T-cell (primary cell): ENCODE measurements at places on chromosomes 6 and 20. TPM values are rescaled to one million over a fixed set of nuclear protein-coding genes. Genes with fewer than 3 reads are reported as not detected.

Gene TRDN
- total RNA-seq: not detected

GRCh38 chr6:113842165-113842564 is 15.0 kb upstream of the MARCKS start:
- no peak for DNase-seq

Gene NR2E1
- not detected for total RNA-seq

DNA sequence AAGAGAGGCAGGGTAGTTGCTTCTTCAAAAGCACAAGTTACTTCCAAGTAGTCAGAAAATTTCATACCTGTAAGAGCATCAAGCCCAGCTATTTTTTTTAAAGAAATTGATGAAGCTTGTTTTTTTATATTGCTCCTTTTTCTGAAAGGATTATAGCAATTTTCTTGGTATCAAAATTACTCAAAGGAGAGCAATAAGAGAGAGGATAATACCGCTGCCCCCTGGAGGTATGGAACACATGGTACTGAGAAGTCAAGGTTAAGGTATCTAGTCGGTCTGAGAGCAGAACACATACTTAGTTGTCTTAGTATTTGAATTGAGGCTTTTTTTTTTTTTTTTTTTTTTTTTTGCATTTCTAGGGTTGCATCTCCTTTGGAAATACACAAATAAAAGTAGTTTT is 59.4 kb downstream of the ADGRF5 start:
- DNase-seq: no peak

DNA sequence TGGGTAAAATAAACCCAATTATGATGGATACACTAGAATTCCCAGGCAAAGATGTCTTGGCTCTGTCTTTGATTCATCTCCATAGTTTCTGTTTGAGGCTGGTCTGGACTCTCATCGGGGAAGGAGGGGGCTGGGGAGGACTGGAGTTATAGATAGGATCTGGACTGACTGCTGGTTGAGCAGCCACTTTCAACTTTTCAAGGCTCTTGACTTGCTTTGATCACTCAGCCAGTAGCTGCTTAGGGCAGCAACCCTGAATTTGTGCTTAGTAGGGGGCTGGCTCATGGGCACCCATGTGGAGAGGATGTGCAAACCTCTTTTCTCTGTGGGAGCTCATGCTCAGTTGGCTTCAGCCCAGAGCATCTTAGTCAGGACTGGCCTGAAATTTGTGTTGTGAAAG is 114.0 kb upstream of the NEDD9 start:
- DNase-seq: no peak

Gene SDCBP2
- 1.1 TPM for total RNA-seq

GRCh38 chr6:42889815-42890214 is 10.4 kb downstream of the RPL7L1 start:
- no peak for DNase-seq

- DNase-seq: no peak
These were observed 179.1 kb downstream of the TFAP2C start for GRCh38 chr20:56808117-56808725.

GRCh38 chr20:56361900-56362299 is 3.1 kb downstream of the FAM210B start:
- DNase-seq: no peak

DNA sequence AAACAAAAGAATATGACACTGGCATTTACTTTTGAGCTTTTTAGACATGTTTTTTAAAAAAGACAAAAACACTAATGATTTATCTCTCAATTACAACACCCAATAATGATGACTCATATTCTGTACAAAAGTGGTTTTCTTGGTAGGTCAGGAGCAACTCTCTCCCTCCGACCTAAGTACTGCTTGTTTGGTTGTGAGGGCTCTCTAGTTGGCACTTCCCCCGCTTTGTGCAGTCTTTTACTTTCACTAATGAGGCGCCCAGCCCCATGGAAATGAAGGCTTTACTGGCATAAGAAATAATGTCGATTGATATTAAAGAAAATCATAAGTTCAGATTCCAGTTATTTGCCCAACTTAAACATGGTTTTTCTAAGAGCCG is 1.3 kb downstream of the KPNA5 start:
- DNase-seq: peak; percentile 23

DNA sequence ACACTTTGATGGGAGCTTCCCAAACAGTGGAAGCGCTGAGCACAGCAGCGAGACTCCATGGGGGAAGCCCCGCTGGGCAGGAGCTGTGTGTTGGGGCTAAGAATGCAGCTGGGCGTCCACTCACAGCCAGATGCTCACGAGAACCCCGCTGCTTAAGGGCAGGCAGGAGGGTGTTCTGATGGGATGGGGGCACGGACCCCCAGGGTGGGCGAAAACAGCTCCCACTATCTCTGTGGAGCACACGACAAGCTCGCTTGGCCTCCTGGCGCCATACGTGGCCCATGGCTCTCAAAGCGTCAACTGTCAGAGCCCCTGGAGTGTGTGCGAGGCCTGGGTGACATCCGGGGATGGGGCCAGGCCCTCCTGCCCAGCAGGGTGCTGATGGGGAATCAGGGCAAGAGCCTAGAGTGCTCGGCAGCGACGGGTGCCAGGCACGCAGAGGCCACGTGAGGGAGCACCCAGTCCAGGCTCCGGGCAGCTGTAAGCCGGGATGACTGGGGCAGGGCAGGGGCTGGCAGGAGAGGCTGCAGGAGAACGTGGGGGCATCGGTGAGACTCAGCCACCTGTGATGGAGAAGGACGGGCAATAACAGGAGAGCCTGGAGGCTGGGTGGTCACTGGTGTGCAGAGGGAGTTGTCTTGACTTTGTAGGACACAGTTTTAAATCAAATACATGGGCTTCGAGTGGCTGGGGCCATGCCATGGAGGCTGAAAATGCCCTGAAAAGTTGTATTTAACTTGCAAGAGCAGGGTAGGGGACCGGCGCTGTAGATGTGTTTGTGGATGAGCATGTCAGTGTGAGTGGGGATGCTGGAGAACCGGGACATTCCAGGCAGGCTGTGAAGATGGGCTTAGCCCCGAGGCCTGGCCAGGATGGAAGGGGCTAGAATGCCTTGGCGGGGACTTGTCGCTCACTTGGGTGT is 27.3 kb downstream of the PYGB start:
- no peak for DNase-seq

- no peak for DNase-seq
These were observed 21.8 kb downstream of the ITPR3 start for GRCh38 chr6:33642897-33643296.

- no peak for DNase-seq
These were observed 2.1 kb upstream of the CHRNA4 start for GRCh38 chr20:63363013-63363957.

Gene ULBP2
- total RNA-seq: 1.6 TPM

DNA sequence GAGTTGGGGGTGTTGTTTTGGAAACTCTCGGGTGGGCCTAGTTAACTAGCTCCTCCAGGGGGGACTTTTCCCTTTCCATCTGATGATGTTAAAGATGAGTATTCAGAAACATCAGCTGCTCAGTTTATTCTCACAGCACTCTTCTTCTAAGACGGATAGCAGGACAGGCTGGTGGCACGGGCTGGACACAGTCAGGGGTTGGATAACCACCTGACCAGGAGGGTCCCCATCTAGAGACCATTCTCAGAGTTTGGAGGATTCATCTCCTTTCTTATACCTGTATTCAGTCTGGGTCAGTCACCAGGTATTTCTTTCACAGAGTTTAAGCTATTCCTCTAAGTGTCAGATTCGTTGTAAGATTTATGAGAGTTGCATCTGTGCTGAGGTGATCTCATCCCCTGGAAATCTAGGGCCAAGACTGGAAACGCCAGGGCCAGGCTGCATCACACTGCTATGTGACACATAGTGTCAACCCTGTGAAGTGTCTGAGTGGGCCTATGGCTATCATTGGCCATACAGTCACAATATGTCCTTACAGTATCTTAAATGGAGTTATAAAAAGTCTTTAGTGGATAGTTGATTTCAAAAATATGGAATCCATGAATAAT is 111.7 kb downstream of the FAM50B start:
- DNase-seq: no peak

- DNase-seq: no peak
These were observed 31.5 kb upstream of the FKBP1A start for GRCh38 chr20:1424336-1424735.

- DNase-seq: no peak
These were observed 5.2 kb downstream of the LRRC73 start for GRCh38 chr6:43504756-43505593.

- DNase-seq: peak; percentile 55
These were observed 838 bp downstream of the TNFAIP3 start for GRCh38 chr6:137867685-137868509.

Gene RIPPLY2
- total RNA-seq: not detected
